ENCODE measurements at places on chromosomes 6 and 20.

DNA sequence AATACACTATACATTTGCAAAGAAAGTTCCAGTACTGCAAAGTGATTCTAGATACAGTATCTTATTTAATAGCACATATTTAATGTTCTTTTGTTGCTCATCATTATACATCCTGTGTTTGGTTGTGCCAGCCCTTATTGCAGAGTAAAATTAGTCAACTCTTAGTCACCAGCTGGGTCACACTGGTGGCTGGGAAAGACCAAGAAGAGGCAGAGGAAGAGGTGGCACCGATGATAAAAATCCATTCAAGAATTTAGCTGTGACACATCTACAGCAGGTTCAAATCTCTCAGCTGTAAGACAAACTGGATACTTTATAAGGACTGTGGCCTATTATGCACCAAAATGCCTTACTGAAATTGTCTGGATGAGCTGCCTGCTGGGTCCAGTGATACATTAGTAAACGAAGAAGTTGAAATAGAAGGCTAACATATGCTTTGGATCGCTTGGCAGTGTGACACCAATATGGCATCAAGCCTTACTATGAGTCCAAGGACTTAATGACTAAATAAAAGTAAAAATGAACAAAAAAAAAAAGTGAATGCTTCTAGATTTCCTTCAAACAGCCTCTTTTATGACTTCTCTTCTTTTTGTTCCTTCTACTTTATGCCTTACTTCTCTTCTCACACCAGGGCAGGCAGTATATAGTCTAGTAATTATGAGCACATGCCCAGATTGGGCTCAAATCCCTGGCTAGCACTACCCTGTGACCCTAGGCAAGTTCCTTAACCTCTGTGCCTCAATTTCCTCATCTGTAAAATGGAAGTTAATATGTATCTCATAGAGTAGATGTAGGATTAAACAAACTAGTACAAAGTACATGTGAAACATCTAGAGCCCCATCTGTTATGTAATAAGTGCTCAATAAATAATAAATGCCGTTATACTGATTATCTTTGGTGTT, 29.4 kb upstream of the RNF8 start:
- no peak for DNase-seq

DNA sequence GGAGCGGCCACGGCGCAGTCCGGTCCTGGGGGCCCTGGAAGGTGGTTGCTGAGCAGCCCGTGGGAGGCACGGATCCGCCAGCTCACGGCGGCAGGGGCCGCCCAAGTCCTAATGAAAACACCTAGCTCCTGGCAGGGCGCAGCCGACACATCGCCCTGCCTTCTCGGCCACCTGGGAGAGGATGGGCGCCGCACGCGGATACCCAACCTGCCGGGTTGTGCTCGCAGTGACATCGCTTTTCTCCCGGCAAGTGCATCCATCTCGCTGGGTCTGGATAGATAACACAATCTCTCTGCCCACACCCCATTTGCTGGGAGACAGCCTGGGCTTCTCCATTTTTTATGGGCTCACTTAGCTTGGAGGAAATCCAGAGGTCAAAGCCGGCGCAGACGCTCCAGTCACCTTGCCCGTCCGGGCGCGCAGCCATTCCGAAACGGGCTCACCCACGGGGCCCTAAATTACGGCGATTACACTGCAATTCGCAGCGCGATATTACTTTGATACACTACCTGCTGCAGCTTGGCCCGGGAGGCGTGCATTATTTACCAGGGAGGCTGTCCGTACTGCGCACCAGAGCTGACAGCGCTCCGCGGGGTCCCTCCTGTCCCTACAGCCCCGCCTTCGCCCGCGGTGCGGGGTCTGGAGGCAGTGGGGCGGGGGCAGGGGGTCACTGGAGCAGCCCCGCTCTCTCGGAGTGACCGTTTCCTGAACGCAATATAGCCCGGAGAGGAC, 36.2 kb upstream of the CCDC167 start:
- no peak for DNase-seq

DNA sequence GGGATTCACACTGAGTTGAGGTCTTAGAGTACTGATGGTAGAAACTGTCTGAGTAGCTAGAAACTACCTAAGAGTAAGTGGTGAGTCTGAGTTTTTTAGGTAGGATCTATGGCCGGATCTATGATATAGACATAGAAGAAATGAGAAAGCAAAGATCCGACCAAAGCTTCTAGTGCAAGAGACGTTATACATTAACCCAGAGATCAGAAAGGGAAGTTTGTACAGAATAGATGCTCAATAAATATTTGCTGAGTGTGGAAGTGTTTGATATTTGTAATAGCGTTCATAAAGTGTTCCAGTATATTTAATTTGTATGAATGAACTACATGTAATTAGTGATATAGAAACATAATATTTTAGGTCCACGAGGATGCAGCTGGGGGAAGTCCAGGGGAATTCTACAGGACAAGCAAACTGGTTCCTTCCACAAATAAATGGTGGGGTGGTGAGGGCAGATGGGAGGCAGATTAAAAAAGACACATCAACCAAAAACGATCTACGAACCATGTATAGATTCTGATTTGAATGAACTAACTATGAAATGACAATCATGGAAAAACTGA, 31.9 kb upstream of the JARID2 start:
- no peak for DNase-seq

GRCh38 chr20:59150821-59151251, 12.8 kb upstream of the ZNF831 start:
- DNase-seq = no peak

- no peak for DNase-seq
These were observed 40.0 kb upstream of the TAF8 start for GRCh38 chr6:42010185-42010891.

GRCh38 chr20:44734938-44735337, 10.7 kb upstream of the KCNK15 start:
- no peak for DNase-seq

DNA sequence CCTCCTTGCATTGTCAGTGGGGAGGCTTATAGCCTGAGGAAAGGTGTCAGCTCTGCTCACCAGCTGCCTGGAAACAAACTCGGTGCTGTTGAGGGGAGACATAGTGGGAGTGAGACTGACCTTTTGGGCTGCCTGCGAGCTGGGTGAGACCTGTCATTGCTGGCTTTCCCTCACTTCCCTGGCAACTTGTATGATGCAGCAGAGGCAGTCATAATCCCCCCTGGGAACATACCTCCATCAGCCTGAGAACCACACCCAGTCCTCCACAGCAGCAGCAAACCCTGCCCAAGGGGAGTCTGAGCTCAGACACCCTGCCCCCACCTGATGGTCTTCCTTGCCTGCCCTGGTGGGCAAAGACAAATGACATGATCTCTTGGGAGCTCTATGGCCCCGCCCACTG, 521.2 kb upstream of the IMPG1 start:
- no peak for DNase-seq

- no peak for DNase-seq
These were observed 12.8 kb downstream of the HIVEP1 start for GRCh38 chr6:12024699-12025434.

DNA sequence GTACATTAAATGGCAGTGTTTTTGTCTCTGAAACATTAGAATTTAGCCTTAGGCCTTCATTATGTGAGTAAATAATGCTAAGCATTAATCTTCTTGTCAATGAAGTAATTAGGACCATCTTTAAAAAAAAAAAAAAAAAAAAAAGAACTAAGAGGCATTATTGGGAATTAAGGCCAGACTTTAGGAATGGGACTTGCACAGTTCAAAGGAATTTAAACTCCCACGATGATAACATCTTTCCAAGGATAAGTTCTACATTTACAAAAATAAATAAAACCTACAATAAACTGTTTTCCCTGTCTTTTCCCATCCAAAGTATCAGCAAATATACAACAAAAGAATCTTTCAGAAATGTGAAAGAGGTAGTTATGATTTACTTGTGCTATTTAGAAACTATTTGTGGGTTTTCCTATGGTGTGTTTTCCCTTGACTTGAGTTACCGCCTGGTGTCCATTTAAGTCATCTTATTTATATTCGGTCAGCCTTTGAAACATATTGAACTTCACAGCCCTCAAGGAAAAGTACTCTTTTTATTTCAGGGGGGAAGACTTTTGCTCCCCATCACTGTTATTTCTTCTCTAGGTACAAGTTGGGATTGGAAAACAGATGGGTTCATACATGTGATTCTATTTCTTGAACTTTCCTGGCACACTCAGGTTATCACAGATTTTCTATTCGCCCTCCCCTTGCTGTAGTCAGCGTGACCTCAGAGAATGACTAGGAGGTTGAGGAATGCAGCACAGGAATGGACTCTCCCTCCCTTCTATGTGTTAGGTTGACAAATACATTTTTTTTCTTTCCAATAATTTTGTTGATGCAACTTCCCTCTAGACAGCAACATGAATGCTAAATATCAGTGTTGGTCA, 13.6 kb downstream of the STMND1 start:
- no peak for DNase-seq

All from GOT3 (cell line).